Fibroblast of skin of right quadriceps (primary cell): ENCODE measurements at places on chromosomes 7 and 10.

DNA sequence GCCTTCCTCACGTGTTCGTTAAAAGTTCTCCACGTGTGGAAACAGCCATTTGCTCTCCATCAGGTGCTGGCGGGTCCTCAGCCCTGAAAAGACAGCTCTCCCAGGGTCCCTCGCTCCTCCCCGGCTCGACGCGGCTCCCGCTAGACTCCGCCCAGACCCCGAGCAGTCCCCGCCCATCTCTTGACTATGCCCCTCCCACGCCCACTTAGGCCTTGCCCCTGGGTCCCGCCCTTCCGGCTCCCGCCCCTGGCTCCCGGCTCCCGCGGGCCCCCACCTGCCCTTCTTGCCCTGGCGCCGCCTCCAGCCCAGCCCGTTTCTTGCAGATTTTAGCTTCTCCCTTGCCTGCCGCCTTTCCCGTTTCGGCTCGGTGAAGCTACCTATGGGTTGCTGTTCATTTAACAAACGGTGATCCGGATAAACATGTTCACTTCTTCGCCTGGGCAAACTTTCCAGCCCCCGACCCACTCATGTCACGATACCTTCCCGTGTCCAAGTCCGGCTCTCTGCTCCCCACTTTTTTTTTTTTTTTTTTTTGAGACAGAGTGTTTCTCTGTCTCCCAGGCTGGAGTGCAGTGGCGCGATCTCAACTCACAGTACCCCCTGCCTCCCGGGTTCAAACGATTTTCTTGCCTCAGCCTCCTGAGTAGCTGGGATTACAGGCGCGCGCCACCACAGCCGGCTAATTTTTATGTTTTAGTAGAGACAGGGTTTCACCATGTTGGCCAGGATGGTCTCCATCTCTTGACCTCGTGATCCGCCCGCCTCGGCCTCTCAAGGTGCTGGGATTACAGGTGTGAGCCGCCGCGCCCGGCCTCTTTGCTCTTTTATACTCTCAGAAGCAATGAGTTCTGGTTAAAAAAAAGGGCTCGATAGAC, 830 bp upstream of the ZNF438 start:
- DNase-seq, result peak; percentile 95

DNA sequence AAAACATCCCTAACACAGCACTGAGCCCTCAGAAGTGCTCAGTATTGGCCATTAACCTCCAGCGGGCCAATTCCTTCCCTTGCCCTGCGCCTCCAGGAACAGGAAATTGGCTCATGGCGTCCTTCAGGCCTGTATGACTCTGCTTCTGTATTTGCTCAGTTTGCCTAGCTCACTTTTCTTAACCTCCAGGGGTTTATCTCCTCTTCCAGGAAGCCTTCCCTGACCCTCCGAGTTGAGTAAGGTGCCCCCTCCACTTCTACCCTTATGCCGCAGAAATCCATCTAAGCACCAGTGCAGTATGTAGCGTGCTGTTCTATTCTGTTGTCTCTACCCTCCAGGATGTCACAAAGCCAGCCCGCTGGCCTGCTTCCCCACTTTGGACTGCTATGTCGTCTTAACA, 1.1 kb upstream of the SFXN4 start:
- DNase-seq, result no peak

DNA sequence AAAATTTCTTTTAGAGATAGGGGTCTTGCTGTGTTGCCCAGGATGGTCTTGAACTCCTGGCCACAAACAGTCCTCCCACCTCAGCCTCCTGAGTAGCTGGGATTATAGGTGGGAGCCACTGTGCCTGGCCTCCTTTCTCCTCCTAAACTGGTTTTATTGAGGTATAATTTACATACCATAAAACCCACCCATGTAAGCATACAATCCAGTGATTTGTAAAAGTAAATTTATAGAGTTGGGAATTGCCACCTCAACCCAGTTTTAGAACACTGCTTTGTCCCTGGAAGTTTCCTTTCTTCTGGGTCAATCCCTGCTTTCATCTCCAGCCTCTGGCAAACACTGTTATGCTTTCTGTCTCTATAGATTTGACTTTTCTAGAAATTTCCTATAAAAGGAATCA, 49.0 kb downstream of the CNNM2 start:
- DNase-seq, result no peak

DNA sequence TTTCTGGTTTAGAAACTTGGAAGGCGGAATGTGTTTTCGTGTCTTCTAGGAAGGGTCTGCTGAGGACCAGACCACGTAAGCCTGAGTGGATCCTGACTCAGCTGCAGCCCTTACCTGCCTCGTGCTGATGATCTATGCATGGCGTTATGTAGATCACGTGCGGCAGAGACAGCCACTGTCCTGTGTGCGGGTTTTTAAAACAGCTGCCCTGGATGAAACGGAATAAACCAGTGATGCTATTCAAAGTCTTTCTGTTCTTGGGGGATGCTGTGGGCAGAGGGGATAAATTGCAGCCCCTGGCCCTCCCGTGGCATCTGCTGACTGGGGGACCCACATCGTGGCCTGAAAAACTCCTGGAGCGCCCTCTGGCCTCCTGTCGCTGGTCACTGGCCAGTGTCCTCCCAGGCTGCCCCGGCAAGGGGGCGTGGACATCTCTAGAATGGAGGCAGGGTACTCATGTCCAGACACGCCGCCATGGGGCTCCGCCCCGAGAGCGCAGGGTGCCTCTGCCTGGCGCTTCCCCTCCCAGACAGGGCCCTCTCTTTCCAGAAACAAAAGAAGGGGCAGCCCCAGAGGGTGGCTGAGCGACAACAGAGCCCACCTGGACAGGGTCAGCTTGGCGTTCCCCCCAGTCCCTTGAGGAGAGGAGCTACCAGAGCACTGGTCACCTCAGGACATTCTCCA, 13.2 kb downstream of the ALKBH4 start:
- DNase-seq, result no peak

GRCh38 chr10:3622845-3623621, 162.0 kb downstream of the KLF6 start:
- peak; percentile 15 for DNase-seq

DNA sequence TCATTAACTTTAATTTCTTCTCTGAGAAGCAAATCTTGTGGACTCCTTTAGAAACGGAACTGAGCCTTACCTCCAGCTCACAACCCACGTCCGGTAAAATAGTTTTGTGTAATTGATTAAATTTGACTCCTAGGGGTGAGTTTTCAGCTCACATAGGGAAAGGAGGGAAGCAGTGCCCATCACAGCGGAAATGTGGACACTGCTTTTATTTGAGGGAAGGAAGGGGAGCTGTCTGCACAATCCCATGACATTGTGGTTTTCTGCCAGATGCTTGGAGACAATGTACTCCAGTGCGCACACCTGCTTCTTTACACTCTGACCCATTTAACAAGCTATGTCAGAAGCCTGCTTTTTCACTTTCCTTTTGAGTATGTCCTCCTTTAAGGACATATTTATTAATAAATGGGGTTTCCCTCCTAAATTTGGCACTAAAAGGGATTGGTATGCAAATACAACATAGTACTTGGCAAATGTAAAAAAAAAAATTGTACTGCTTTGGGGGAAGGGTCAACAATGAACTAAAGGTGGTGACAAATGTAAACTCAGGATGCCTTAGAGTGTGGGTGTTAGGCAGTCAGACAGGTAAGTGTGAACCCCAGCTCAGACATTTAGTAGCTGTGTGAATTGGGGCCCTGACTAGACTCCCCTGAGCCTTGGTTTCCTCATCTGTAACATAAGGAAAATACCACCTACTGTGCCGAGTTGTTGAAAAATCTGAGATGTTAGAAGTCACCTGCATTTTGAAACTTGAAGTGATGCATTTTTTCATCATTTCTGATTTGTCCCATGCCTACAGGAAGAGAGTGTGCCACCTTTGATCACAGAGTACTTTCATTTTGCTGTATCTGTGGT, 90.2 kb upstream of the KLF6 start:
- DNase-seq, result no peak

DNA sequence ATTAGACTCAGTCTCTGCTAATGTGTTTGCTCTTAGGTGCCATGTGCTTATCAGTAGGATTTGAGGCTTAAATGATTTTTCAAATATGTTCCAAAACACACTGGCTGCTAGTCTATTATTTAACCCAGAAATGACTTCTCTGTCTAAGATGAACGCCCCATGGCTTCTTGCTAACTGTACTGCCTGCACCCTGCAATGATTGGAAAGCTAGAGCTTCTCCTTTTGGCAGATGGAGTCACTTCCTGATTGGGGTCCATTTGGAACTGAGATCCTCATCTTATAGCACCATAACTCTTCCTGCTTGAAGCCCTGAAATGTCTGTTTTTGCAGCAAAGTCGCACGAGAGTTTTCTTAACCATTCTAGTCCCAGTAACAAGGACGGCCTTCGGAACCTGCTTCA, 186.5 kb upstream of the ADO start:
- DNase-seq, result no peak

DNA sequence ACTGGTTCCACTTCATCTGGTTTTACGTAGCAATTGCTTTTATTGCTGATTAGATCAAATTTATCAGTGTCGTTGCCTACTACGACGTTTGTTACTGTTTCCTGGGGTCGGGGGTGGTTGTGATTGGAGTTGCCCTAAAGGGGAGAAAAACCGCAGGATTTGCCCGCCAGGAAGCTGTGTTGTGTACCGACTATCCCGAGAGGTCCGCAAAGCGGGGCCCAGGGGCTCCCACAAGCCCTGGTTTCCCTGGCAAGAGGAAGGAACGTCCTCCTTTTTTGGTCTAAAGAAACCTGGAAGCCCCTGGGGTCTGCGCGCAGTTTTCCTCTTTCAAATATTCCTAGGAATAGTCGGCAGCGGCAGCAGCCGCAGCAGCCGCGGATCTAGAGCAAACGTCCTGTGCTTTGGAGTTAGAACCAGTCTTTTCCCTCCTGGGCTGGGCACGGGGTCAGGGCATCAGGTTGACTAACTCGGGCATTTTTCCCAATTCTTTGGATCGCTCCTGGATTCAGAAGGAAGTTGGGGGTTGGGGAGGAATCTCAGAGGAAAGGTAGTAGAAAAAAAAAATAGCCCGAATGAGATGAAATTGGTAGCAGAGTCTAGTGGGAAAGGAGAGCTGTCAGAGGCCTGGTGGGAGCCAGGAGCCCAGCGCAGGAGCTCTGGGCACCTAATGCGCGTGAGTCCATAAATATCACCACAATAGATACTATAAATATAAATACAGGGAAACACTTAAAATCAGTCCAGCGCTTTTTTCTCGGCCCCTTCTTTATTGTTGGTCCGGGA, 4.6 kb downstream of the VAX1 start:
- no peak for DNase-seq

DNA sequence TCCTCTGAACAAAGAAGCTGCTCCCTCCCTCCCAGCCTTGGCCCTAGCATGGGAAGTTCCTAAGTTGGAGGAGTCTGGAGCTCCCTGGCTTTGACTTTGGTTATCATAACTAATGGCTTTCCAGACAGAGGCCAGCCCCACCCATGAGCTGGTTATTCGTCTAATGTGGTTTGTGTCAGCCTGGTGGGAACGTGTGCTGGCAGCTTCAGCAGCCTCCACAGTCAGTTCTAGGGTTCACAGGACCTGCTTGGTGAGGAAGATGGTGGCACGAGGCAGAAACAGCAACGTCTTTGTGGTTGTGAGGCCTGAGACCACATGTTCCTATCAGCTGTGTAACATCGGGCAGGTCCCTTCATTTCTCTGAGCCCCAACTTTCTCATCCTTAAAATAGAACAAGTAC, 103.1 kb downstream of the PAXIP1 start:
- DNase-seq, result no peak

DNA sequence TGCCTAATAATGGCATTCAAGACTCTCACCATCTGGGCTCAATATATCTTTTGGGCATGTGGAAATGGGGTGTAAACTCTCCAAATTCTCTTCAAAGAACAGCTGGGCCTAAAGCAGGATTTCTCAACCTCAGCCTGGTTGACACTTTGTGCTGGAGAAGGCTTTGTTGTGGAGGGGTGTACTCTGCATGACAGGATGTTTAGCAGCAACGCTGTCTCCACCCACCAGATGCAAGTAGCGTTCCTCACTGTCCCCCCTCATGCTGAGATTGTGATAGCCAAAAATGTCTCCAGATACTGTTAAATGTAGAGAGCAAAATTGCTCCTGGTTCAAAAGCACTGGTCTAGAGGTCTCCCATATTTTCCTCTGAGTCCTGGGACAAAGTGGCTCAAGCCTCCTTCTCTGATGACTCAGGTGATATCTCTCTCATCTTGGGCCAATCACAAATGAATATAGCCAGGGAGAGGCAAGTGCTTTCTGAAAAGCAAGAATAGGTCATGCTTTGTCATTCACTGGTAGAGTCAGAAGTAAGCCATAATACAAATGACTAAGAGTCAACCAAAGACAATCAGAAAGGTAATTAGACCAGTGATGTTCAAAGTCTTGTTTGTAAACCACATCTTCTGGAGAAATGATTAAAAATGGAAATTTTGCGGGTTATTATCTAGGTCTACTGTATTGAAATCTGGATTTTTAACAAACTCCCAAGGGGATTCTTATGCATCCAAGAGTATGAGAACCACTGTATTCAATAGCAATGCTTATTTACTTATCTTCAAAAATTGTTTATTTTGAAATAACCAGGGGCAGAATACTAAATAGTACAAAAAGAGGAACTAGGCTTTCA, 330.8 kb downstream of the PTEN start:
- DNase-seq, result no peak

DNA sequence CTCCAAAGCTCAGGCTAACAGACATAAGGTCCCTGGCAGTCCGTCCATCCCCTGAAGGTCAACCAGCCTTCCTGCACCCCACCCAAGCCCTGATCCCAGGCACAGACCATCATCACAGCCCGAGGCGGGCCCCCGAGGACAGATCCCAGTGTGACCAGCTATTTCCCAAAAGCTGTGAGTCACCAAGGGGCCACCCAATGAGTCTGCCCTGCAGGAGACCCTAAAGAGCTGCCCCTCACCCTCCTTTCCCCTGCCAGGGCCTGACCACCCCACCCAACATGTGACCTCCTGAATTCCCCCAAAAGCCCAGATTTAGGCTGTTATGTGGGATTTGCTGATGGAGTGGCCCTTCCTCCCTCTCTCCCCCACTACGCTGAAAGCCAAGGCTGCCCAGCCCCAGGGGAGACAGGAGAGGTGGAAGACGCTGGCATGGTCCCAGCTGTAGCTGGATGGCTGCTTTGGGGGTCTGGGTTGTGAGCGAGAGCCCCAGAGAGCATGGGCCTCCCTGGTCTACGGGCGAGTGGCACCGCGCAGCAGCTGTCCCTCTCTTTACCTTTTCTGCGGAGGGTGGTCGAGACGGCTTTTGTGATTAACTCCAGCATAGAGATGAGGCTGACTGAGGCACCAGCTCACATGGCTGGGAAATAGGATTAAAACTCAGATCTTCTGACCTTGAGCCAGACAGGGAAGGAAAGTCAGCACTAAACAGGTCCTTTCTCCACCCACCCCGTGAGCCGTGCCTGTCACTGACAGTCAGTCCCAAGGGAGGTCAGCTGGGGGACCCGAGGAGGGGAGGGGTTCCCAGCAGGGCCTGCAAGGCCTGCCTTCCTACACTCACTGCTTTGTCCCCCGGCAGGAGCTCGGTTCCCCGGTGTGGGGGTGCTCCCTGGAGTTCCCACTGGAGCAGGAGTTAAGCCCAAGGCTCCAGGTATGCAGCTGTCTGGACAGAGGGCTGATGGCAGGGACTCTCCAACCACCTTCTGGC, 16.7 kb downstream of the ELN start:
- DNase-seq, result no peak
